Activated CD4-positive, alpha-beta memory T cell treated with anti-CD3 and anti-CD28 coated beads, Interleukin-2, amount 10 ng/mL, durations not matched to agents 7 days and 5 days (primary cell): ENCODE measurements at places on chromosomes 5 and 9. TPM values are rescaled to one million over a fixed set of nuclear protein-coding genes. Genes with fewer than 3 reads are reported as not detected.

- H3K27me3 ChIP-seq: peaks cover 4% of the 10 kb centered on the region
- H3K4me1 ChIP-seq: no peaks in the 10 kb centered on the region
- no peaks in the 10 kb centered on the region for H3K36me3 ChIP-seq
- no peak overlapping the region for H3K27ac ChIP-seq
Observed at GRCh38 chr5:58447226-58447625, 12.7 kb downstream of the PLK2 start.

GRCh38 chr5:8685704-8686103 lies 816.8 kb downstream of the MTRR start:
- H3K36me3 ChIP-seq: no peaks in the 10 kb centered on the region
- H3K27me3 ChIP-seq: no peaks in the 10 kb centered on the region
- no peaks in the 10 kb centered on the region for H3K4me1 ChIP-seq
- no peak for DNase-seq
- H3K4me3 ChIP-seq: no peak overlapping the region

DNA sequence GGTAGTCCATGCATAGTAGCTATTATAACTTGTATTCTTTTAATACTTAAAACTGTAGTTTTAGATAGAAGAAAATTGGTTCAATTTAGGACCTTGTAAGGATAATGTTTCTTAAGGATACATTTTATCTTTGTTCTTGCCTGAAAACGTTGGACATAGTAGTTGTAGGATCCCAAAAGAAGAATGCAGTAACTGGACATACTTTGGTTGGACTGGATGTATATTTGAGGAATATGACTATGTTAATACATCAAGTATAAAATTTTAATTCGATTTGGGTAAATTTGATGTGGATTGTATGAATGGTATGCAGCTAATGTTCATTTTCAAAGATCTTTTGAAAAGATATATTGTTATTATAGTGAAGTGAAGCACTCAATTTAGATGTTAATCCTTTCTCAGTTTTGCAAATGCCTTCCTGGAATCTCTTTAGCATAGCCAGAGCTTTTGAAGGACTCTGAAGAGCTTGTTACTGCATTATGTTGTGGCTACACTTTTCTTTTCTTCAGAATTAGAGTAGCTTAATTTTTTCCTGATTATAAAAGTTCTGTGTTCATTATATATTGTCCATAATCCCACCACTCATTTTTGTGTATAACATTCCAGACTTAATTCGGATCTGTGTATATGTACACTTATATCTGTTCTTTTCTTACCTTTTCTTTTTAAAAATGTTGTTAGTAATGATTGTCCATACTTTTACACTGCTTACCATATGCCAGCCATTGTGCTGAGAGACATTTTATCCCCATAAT lies 41.2 kb downstream of the LRRTM2 start:
- no peak overlapping the region for H3K4me3 ChIP-seq
- peaks cover 6% of the 10 kb centered on the region for H3K4me1 ChIP-seq

RBM22 gene
- total RNA-seq: 66.8 TPM

SLC36A2 gene
- total RNA-seq: not detected

CNTNAP3 gene
- not detected for total RNA-seq
